RCC 7860 (cell line): ENCODE measurements at places on chromosomes 2 and 18.
A peak's percentile ranks its signal among the peaks of the same experiment; 100 is the strongest.

- no peak for DNase-seq
Observed at GRCh38 chr2:240232264-240232915, 91.9 kb upstream of the OTOS start.

DNA sequence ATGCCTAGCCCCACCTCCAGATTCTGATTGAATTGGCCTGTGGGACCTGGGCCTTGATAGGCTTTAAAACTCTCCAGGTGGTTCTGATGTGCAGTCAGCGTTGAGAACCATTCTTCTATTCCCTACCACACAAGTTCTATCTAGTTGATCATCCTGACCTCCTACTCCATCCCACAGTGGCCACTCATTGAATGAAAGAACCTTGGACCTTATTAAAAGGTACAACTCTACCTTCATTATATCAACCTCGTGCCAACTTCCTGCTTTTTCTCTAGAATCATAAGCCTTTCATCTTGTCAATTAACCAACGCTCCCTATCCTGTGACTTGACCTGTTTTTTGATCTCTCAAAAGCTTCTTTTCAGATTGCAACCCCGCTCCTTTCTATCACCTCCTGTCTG lies 55.8 kb downstream of the SLC40A1 start:
- no peak for DNase-seq

GRCh38 chr18:24016643-24017042 lies 2.1 kb downstream of the TTC39C start:
- peak; percentile 13 for DNase-seq

- no peak for DNase-seq
Observed at GRCh38 chr18:63859781-63860475, 27.6 kb upstream of the SERPINB2 start.

DNA sequence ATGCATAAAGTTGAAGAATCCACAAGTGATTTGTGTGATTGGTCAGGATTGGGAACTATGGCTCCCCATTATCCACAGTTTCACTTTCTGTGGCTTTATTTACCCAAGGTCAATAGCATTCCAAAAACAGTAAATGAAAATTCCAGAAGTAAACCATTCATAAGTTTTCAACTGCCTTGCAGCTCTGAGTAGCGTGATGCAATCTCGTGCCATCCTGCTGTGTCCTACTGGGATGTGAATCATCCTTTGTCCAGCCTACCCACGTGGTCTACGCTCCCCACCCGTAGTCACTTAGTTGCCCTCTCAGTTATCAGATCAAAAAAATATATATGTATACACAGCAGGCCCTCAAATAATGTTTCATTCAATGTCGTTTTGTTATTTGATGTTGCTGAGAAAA lies 89.0 kb upstream of the DLGAP1 start:
- no peak for DNase-seq

DNA sequence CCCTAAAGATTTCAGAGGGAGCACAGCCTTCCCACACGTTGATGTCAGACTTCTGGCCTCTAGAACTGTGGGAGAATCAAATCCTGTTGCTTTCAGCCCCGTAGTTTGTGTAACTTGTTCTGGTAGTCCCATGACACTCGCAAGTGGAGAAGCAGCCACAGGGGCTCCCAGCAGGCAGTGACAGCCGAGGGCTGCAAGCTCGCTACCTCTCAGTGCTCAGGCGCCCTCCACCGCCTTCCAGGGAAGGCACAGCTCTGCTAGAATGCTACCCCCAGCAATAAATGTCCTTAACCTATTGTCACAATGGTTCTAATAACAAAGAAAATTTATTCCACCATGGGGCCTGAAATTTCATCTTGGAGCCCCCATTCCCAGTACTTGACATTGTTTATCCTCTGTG lies 143.1 kb upstream of the ZNF236 start:
- no peak for DNase-seq

DNA sequence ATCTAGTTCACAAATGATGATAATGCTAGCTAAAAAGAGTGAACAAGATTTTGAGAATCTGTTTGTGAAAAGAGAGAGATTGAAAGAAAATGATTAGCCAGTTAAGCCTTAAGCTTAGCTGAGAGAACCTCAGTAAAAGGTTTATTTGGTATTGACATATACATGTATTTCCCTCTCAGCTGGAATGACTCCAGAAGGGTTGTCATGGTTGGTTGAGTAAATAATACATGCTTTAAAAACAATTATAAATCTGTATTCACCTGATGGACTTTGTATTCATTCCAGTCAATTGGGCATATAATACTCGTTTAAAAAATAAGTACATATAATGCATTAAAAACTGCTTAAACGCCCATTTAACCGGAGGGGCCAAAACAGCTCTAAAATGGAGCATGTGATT lies 181.4 kb downstream of the GRB14 start:
- DNase-seq = no peak
